ENCODE measurements at places on chromosomes 7 and 10.

GRCh38 chr7:69588773-69589172 is 9.5 kb upstream of the AUTS2 start:
- DNase-seq, result no peak

GRCh38 chr7:77619314-77619713 is 76.9 kb upstream of the RSBN1L start:
- DNase-seq, result no peak

DNA sequence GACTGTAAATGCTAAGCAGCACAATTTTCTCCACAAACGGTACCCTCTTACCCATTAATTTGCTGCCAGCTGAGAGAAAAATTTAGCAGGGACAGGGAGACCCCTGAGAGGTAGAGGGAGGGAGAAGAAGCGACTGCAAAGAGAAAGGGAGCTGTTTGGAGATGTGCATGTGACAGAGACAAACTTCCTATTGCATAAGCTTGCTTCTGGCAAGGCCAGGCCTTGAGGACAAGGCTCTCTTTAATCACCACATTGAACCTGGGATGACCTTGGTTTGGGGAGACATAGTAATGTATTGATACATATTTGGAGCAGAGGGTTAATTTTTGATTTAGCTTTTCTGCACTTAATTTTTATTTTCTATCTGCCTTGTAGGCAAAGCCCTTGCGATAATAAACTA is 31.1 kb upstream of the HIBADH start:
- no peak for DNase-seq

- DNase-seq, result no peak
Measured at GRCh38 chr7:43535031-43535451, 47.9 kb upstream of the STK17A start.

GRCh38 chr10:95906677-95907455 is 909 bp upstream of the CC2D2B start:
- peak; percentile 60 for DNase-seq

GRCh38 chr7:74183653-74184450 is 9.7 kb downstream of the EIF4H start:
- DNase-seq, result no peak

DNA sequence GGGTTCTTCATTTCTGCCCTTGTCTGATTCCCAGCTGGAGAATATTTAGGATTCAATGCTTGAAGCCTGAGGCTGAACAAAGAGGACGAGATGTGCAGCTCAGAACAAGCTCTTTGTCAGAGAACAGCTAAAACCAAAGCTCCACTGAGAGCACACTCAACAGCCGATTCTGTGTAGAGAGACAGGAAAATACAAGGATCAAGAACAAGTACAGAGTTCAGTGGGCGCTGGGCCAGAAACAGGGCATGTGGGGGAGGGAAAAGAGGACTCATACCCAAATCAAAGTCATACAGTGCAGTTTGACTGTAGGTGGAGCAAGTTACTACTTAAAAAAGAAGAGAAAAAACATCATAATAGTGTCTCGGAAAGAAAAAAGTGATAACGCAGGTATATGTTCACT is at the start of gene AGMO:
TSS of gene AGMO (minus strand) at position 181 of the 400 bp plus-strand sequence.
- DNase-seq, result no peak

GRCh38 chr7:42981601-42982000 is 49.4 kb downstream of the MRPL32 start:
- no peak for DNase-seq

DNA sequence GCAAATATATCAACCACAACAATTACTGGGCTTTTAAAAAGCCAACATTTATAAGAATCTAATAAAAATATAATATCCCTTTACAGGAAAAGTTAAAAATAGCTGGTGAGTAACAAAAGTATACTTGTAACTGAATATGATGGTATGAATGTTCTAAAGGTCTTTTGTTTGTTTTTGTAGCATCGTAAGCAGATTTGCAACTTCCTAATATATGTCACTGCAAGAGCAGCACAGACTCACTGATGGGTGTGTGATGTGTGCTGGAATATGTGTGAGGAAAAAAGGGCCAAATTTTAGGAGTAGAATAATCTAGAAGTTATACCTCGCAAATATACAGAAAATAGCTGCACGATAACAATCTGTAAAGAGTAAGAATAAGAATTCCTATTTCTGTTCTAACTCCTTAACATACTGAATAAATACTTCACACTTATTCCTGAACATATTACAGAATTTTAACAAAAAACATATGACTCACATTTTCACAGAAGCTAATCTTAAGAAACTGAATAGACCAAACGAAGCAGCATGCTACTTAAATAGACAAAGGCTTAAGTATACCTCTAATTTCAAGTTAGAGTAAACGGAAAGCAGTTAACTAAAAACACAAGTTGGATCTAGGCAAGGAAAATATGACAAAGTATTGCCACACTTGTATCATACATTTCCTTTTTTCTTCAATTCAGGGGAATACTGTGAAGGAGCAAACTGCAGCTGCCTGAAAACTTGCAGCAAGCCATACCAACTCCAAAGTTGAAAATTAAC is 9.6 kb downstream of the ETV1 start:
- DNase-seq, result no peak

DNA sequence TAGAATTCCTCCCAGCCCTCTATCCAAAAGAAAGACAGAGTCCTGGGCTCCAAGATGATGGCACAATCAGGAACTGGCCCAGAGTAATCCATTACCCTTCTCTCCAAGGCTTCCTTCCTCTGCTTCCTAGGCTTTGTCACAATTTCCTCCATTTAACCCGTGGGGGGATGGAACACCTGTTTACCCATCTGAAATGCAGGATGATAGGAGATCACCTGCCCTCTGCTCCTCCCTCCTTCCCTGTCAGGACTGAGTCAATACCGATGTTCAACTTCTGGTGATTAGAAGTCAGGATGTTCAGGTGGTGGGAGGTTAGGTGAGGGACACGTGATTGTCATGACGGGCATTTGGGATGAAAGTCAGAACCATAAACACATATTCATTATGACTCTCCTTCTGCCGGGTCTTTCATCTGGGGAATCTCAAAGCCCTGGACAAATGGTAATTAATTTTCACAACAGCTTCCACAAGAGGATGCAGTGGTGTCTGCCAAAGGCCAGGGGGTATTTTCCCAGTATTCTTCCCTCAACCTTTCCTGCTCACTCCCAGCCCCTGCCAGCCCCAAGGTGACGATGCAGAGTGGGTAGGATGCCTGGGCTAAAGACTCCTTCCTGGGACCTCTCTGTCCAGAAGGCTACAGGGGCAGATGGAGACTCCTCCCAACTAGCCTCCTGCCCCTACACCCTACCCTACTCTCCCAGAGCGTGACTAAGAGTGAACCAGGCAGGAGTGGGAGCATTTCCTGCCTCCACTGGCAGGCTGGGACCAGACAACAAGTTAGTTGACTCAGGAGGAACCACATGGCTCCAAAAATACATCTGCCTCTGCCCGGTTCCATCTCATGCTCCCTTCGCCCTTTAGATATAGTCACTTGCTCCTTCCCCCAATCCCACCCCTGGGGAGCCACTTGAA is 27.9 kb downstream of the DUSP5 start:
- DNase-seq, result no peak

DNA sequence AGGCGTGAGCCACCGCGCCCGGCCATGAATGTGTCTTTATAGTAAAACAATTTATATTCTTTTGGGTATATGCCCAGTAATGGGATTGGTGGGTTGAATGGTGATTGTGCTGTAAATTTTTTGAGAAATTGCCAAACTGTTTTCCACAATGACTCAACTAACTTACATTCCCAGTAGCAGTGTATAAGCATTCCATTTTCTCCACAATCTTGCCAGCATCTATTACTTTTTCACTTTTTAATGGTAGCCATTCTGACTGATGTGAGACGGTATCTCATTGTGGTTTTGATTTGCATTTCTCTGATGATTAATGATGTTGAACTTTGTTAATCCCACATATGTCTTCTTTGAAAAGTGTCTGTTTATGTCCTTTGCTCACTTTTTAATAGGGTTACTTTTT is 1187.9 kb downstream of the XPNPEP1 start:
- no peak for DNase-seq

DNA sequence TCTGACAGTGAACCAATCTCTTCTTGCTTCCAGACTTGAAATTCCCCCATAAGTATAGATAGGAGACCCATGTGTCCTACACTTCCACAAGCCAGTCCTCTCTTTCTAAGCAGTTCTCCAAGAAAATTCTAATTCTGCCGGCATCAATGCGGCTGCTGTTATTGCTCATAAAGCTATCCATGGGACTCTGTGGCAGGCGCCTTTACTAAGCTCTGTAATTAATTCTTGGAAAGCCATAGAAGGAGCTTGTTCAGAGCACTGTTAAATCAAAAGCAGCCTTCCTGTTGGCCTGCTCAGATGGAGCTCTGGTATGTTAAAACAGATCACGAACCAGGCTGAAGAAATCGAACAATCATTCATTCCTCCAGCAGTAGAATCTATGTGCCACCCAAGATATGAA is 244.3 kb upstream of the NFE2L3 start:
- DNase-seq, result no peak

- no peak for DNase-seq
Measured at GRCh38 chr7:2017914-2018568, 214.7 kb downstream of the MAD1L1 start.

DNA sequence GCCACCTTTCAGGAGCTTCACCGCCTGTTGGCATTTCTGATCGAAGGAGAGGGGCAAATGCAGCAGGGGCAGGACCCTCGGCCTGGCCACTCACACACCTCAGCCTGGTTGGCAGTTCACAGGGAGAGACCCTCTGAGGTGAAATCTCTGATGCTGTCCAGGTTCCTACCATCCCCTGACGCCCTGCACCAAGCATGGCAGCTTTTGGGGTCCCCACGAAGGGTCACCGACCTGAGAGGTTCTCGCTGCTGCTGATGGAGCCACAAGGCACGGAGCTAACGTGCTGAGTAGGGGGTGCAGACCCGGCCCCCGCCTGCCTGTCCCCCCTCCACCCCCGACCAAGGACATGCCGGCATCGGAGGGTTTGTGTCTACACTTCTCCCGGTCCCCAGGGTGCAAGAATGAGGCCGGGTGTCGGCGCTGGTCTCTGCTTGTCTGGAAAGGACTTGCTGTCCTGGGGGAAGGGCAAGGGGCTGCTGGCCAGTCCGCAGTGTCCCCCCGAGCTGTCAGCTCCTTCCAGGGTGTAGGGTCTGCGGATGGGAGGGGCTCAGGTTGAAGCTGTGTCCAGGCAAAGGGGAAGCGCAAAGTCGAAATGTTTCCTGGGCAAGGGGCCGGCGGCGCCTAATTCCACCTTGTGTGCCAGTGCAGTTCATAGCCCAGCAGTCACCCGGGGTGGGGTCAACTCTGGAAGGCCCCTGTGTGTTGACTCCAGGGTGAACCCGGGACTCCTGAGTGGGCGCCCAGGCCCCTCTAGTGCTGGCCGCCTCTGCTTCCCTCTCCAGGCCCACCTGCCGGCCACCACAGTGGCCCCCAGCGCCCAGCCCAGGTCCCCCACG is 132.6 kb downstream of the DNAJB6 start:
- no peak for DNase-seq

- no peak for DNase-seq
Measured at GRCh38 chr7:27616914-27617548, 45.7 kb downstream of the HIBADH start.

DNA sequence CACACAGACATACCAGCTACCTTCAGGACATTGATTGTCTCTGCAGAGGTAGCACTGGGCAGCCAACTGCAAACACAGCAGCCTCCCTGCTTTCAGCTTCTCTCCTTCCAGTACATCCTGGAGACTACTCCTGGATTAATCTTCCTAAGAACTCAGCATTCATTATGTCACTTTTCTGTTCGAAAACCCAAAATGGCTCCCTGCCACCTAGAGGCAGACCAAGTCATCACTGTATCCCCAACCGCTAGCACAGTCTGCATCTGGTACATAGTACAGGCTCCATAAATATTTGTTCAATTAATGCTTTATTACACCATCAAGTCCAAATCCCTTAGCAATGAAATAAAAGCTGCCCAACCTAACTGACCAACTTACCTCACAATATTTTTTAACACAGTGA is 5.0 kb upstream of the SEC31B start:
- DNase-seq, result no peak

GRCh38 chr7:2205036-2205780 is 27.5 kb downstream of the MAD1L1 start:
- DNase-seq, result no peak

- DNase-seq, result no peak
Measured at GRCh38 chr7:101453617-101454016, 90.9 kb downstream of the COL26A1 start.

DNA sequence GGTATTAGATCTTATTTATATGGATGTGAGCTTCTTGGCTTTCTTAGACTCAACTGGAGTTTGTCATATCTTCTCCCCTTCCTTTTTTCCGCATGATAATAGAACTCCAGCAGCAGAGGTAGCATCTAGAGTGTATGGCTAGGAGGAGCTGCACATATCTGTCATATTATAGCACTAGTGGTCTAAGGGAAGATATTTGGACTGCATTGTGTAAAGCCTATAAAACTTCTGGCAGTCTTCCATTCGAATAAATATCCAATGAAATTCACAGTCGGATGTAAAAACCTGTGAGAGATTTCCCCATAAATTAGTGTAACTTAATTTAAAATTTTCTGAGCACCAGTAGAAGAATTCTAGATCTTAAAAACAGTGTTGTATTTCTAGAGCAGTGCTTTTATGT is 123.9 kb downstream of the PRKG1 start:
- DNase-seq, result no peak

DNA sequence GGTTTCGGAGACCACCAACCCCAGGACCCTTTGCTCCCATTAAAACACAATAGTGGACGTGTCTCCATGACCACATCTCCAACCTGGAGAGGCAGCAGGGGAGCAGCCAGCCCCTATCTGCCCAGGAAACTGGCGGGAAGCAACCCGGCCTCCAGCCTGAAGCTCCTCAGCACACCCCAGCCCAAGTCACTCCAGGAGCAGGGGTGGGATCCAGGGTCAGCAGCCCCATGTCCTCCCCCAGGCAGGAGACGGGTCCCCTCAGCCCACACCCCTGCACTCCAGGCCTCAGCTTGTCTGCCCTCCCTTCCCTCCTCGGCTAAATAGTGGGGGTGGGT is 601 bp downstream of the ADAM8 start:
- DNase-seq, result no peak

- DNase-seq, result no peak
Measured at GRCh38 chr10:125127110-125127509, 33.3 kb downstream of the CTBP2 start.

DNA sequence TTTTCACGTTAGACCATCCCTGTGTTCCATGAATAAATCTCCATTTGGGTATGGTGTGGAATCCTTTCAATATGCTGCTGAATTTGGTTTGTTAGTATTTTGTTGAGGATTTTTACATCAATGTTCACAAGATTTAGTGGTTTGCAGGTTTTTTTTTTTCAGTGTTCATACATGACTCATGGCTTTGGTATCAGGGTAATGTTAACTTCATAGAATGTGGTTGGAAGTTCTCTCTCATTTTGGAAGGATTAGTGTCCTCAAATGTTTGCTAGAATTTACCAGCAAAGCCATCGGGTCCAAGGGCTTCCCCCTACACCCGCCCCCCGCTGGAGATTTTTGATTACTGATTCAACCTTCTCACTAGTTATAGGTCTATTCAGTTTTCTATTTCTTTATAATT is 398.0 kb downstream of the NXPH1 start:
- DNase-seq, result no peak

All from CD8-positive, alpha-beta T cell (primary cell).